Breast epithelium (tissue), 4 donors: ENCODE measurements at places on chromosomes 2 and 18. TPM values are rescaled to one million over a fixed set of nuclear protein-coding genes. Genes with fewer than 3 reads are reported as not detected.

The DYNC2LI1 gene
- 40.6 TPM for total RNA-seq

GRCh38 chr2:70087702-70088597, 673 bp downstream of the PCBP1 start:
- no peaks in the 10 kb centered on the region for H3K27me3 ChIP-seq
- H3K36me3 ChIP-seq, result no peaks in the 10 kb centered on the region
- H3K4me3 ChIP-seq, result peak overlapping the region; percentile 90
- peak overlapping the region; percentile 100 for H3K27ac ChIP-seq
- DNase-seq, result peak; percentile 42

- no peak overlapping the region for H3K27ac ChIP-seq
- no peak overlapping the region for H3K4me3 ChIP-seq
- H3K4me1 ChIP-seq, result no peaks in the 10 kb centered on the region
- no peak for DNase-seq
- no peaks in the 10 kb centered on the region for H3K27me3 ChIP-seq
- H3K36me3 ChIP-seq, result no peaks in the 10 kb centered on the region
Observed at GRCh38 chr2:53438692-53439091, 328.9 kb upstream of the CHAC2 start.

GRCh38 chr2:234133004-234133403, 82.5 kb downstream of the SPP2 start:
- DNase-seq, result peak; percentile 56
- no peak overlapping the region for H3K4me3 ChIP-seq
- H3K27ac ChIP-seq, result no peak overlapping the region

The WNT10A gene
- total RNA-seq, result 2.9 TPM

The TTC27 gene
- total RNA-seq, result 19.0 TPM

DNA sequence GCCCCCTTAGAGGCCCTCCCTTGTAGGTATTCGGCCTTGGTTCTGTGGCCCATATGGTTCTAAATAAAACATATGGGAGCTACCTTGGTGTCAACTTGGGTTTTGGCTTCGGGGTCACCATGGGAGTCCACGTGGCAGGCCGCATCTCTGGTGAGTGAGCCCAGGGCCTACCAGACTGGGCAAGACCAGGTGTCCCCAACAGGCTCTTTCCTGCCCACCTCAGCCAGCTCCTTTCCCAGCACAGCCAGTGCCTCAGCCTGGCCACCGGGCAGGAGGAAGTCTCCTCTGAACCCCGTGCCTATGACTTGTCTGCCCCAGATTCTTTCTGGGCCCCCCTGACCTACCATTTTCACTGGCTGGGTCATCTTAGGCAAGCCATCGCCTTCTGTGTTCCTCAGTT, 268.8 kb upstream of the TEKT4 start:
- no peak overlapping the region for H3K4me3 ChIP-seq
- DNase-seq, result no peak
- no peaks in the 10 kb centered on the region for H3K27me3 ChIP-seq
- H3K36me3 ChIP-seq, result no peaks in the 10 kb centered on the region
- no peaks in the 10 kb centered on the region for H3K4me1 ChIP-seq

DNA sequence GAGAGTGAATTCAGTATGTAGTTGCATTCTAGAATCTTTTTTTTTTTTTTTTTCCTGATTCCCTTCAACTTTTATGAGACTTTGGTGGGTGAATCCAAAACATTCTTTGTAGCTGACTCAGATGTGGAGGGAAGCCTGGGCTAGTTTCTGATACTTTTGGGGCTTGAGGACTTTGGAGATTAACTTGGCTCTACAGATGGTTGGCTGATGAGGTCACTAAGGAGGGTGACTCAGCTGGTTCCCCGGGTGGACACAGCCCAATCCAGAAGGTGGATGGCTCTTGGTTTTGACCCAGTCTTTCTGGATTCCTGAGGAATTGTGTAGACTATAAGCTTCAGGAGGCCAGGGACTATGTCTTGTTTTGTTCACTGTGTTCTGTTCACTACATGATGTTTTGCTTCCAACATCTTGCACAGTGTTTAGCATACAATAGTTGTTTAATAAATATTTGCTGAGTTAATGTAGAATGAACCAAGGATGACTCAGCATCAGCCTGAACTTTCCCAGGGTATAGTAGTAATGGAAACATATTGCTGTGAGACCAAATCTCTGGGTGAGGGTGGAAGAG, 30.5 kb downstream of the LAMA3 start:
- DNase-seq, result no peak
- no peaks in the 10 kb centered on the region for H3K27me3 ChIP-seq
- no peaks in the 10 kb centered on the region for H3K4me1 ChIP-seq
- no peak overlapping the region for H3K4me3 ChIP-seq

- H3K4me3 ChIP-seq, result no peak overlapping the region
- no peak overlapping the region for H3K27ac ChIP-seq
- no peak for DNase-seq
- H3K27me3 ChIP-seq, result no peaks in the 10 kb centered on the region
Observed at GRCh38 chr2:233381638-233381995, 27.3 kb downstream of the DGKD start.

DNA sequence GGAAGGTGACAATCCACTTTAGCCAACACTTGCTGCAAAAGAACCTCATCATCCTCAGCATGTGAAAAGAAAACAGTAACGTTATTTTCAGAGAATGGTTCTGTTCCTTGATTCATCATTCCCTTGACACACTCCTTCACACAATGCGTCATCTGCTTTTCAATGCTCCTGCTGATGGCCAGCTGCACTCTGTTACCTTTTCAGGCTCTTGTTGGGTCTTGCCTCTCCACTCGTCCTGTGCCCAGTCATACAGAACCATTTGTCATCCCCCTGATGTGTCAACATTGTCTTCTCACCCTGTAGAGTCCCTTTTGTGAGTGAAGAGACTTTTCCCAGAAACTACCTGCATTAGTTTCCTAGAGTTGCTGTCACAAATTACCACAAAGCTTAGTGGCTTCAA, 12.2 kb upstream of the DTNA start:
- no peak for DNase-seq
- no peaks in the 10 kb centered on the region for H3K4me1 ChIP-seq
- no peaks in the 10 kb centered on the region for H3K27me3 ChIP-seq

GRCh38 chr2:120538691-120539423, 192.9 kb downstream of the INHBB start:
- H3K4me3 ChIP-seq, result no peak overlapping the region
- peak; percentile 49 for DNase-seq
- no peaks in the 10 kb centered on the region for H3K27me3 ChIP-seq
- H3K27ac ChIP-seq, result peak overlapping the region; percentile 44
- no peaks in the 10 kb centered on the region for H3K36me3 ChIP-seq
- no peaks in the 10 kb centered on the region for H3K4me1 ChIP-seq
